ENCODE measurements at places on chromosomes 3 and 15. TPM values are rescaled to one million over a fixed set of nuclear protein-coding genes. Genes with fewer than 3 reads are reported as not detected.

The IFT122 gene
- total RNA-seq = 18.9 TPM

- H3K4me1 ChIP-seq = no peaks in the 10 kb centered on the region
- H3K27ac ChIP-seq = no peak overlapping the region
- H3K4me3 ChIP-seq = no peak overlapping the region
- no peak for DNase-seq
- H3K36me3 ChIP-seq = no peaks in the 10 kb centered on the region
Measured at GRCh38 chr3:8635631-8636030, 9.0 kb downstream of the SSUH2 start.

The ARGFX gene
- not detected for total RNA-seq

The STARD9 gene
- total RNA-seq = 6.4 TPM

The NPAP1 gene
- not detected for total RNA-seq

The NTRK3 gene
- total RNA-seq = not detected

DNA sequence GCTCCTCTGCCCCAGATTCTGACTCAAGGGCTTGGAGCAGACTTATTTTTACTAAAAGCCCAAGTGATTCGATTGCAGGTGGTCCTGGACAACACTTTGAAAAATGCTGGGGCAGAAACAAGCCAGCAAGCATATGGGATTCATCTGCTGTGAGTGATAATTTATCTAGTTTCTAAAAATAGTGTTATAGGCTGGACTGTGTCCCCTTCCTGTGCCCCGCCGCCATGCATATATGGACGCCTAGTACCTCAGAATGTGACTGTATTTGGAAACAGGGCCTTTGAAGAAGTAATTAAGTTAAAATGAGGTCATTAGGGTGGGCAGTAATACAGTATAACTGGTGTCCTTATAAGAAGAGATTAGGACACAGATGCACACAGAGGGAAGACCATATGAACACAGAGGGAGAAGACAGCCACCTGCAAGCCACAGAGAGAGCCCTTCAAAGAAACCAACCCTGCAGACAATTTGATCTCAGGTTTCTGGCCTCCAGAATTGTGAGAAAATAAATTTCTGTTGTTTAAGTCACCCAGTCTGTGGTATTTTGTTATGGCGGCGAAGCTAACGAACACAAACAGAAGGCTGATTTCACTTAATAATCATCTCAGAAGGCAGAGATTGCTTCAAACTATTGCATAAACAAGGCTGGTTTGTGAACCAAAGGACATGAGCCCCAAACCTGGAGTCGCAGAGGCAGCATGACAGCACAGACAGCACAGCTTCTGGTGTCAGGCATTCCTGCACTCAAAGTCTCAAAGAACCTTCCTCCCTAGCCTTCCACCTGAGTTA is 59.1 kb downstream of the CCNL1 start:
- H3K27me3 ChIP-seq = no peaks in the 10 kb centered on the region
- no peak overlapping the region for H3K4me3 ChIP-seq
- H3K27ac ChIP-seq = no peak overlapping the region
- peaks cover 35% of the 10 kb centered on the region for H3K4me1 ChIP-seq
- no peaks in the 10 kb centered on the region for H3K36me3 ChIP-seq

GRCh38 chr15:39788800-39789565 is 6.3 kb upstream of the FSIP1 start:
- peaks cover 41% of the 10 kb centered on the region for H3K4me1 ChIP-seq
- H3K36me3 ChIP-seq = peaks cover 3% of the 10 kb centered on the region
- no peak overlapping the region for H3K27ac ChIP-seq
- peaks cover 4% of the 10 kb centered on the region for H3K27me3 ChIP-seq
- no peak for DNase-seq
- H3K4me3 ChIP-seq = no peak overlapping the region

DNA sequence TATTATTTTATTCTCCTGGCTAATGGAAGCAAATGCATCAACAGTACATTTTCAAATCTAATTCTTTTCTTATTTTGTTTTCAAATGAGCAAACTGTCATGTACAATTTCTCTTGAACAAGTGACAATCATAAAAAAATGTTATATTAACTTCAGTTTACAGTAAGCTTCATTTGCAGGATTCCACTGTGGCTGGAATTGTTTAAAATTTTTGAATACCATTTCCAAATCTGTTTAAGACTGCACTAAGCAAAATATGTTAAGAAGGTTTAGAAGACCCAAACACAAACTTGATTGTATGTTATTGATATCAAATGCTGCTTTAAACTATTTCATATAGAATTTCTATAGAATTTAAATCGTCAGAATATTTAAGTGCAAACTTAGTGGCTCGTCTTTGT is 92.8 kb downstream of the ZNF280D start:
- H3K27me3 ChIP-seq = no peaks in the 10 kb centered on the region
- no peaks in the 10 kb centered on the region for H3K4me1 ChIP-seq
- no peak for DNase-seq

GRCh38 chr3:177449360-177450006 is 252.2 kb upstream of the TBL1XR1 start:
- H3K27ac ChIP-seq = peak overlapping the region; percentile 90
- H3K4me3 ChIP-seq = peak overlapping the region; percentile 32
- no peaks in the 10 kb centered on the region for H3K27me3 ChIP-seq
- H3K36me3 ChIP-seq = no peaks in the 10 kb centered on the region
- H3K4me1 ChIP-seq = peaks cover 18% of the 10 kb centered on the region
- DNase-seq = peak; percentile 21

GRCh38 chr3:100882571-100882984 is 110.6 kb downstream of the ABI3BP start:
- H3K27me3 ChIP-seq = no peaks in the 10 kb centered on the region
- DNase-seq = no peak
- H3K4me1 ChIP-seq = no peaks in the 10 kb centered on the region
- no peak overlapping the region for H3K4me3 ChIP-seq
- no peak overlapping the region for H3K27ac ChIP-seq

DNA sequence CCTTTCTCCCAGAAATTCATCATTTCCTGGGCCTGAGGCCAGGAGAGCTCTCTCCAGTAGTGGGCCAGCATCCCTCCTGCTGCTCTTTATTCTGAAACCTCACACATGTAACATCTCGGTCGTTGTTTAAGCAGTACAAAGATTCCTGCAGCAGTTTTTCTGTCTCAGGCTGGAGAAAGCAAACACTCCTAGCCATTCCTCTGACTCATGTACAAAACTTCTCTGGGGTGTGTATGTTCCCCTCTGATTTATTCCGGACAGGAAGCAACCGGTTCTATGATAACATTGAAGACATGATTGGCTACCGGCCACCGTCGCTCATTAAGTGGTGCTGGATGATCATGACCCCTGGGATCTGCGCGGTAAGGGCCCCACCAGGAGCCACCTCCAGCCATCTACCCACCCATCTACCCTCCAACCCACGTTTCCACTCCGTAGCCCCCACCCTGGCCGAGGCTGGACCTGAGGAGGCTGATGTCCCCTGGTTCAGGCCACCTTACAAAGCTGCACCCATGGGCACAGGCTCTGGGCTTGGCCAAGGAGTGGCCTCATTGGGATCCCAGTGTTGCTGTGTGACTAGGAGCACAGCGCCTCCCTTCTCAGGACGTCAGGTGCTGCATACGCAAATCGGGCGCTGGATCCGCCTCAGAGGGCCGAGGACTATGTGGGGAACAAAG is 58.6 kb upstream of the SLC6A1 start:
- no peak overlapping the region for H3K27ac ChIP-seq
- H3K4me1 ChIP-seq = no peaks in the 10 kb centered on the region
- H3K27me3 ChIP-seq = no peaks in the 10 kb centered on the region
- no peak for DNase-seq
- no peaks in the 10 kb centered on the region for H3K36me3 ChIP-seq

DNA sequence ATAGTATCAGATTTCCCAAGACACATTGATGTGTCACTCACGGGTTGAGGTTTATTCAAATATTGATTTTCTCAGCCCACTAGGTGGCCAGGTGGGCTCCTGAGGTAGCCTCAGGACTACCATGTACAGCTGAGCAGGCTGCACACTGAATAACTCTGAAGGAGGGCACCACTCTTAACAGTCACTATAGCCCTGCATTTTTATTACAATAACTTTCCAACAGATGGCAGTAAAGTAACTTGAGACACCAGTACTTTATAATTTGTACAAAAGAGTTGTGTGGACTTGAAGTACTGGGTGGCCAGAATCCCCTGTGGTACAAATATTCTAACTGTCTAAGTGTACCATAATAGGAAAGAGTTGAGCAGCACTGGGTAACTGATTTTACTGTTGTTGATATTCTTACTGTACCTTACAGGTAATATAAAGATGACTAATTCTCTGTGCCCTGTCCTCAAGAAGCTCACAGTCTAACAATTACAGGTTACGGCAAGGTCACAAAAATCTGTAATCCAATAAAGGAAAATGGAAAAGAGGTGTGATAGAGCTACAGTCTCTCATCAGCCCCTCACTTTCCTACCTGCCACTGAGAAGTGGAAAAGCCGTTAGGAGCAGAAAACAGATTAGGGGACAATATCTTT is 76.0 kb downstream of the ETFA start:
- H3K27me3 ChIP-seq = no peaks in the 10 kb centered on the region
- DNase-seq = no peak
- no peaks in the 10 kb centered on the region for H3K4me1 ChIP-seq
- H3K27ac ChIP-seq = no peak overlapping the region
- no peak overlapping the region for H3K4me3 ChIP-seq

GRCh38 chr3:2656806-2657777 is 453.1 kb downstream of the IL5RA start:
- no peak for DNase-seq
- H3K4me1 ChIP-seq = no peaks in the 10 kb centered on the region
- no peak overlapping the region for H3K27ac ChIP-seq
- no peaks in the 10 kb centered on the region for H3K36me3 ChIP-seq
- H3K27me3 ChIP-seq = peaks cover 4% of the 10 kb centered on the region

The SLC28A1 gene
- total RNA-seq = not detected

The FAM227B gene
- total RNA-seq = 6.0 TPM

The MORF4L1 gene
- 247 TPM for total RNA-seq

DNA sequence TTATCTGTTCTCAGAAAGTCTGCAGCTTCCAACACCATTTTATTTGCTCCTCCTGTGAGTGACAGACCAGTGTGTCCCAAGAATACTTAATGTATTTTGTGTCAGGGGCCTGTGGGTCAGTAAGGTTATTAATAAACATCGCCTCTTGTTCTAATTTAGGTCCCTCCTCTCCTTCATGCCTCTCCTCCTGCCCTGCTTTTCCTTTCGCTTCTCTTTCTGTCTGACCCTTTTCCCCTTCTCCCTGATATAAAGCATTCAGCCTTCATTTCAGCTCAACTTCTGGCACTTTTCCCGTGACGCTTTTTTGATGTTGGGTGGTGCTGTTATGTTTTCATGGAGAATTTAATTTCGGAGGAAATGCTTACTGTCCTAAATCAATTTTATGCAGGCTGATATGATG is 29.7 kb upstream of the NR2F2 start:
- DNase-seq = no peak
- peaks cover 11% of the 10 kb centered on the region for H3K27me3 ChIP-seq
- H3K4me3 ChIP-seq = no peak overlapping the region
- H3K4me1 ChIP-seq = no peaks in the 10 kb centered on the region

The HHATL gene
- not detected for total RNA-seq

- no peak for DNase-seq
- H3K27ac ChIP-seq = no peak overlapping the region
- peaks cover 6% of the 10 kb centered on the region for H3K27me3 ChIP-seq
- no peaks in the 10 kb centered on the region for H3K36me3 ChIP-seq
- no peak overlapping the region for H3K4me3 ChIP-seq
Measured at GRCh38 chr3:28847736-28848135, 433.1 kb upstream of the RBMS3 start.

GRCh38 chr3:150328654-150329040 is 79.5 kb upstream of the TSC22D2 start:
- H3K4me1 ChIP-seq = peaks cover 9% of the 10 kb centered on the region
- peaks cover 12% of the 10 kb centered on the region for H3K27me3 ChIP-seq
- no peak overlapping the region for H3K4me3 ChIP-seq
- no peaks in the 10 kb centered on the region for H3K36me3 ChIP-seq
- DNase-seq = no peak

The SORD gene
- total RNA-seq = 28.7 TPM

The CERS3 gene
- total RNA-seq = not detected

DNA sequence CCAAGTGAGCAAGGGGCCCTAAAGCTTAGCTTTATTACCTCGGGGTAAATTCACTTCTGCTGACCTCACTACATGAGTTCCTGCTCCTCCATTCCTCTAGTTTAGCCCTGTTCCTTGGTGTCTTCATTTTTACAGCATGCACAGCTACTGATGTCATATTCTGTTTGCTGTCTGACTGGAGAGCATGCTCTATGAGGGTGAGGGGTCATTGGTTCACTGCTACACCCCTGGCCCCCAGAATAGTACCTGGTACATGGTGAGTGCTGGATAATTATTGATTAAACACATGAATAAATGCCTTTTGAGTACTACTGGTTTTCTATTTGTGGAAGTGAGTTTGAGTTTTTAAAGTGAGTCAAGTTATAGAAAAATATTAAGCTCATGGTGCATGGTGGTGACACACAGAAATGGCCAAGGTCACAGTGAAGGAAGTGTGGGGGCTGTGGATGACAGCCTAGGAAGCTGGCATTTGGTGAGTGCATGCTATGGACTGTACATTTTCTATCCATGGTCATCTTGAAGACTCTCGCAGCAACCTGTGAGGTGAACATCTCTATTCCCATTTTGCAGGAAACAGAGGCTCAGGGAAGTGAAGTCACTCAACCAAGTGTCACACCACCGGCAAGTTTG is 34.0 kb downstream of the RPLP1 start:
- no peaks in the 10 kb centered on the region for H3K4me1 ChIP-seq
- H3K27me3 ChIP-seq = peaks cover 2% of the 10 kb centered on the region
- no peak overlapping the region for H3K27ac ChIP-seq
- no peak for DNase-seq
- H3K4me3 ChIP-seq = no peak overlapping the region

GRCh38 chr3:139258276-139258675 is 85.5 kb upstream of the MRPS22 start:
- H3K4me1 ChIP-seq = no peaks in the 10 kb centered on the region
- no peaks in the 10 kb centered on the region for H3K36me3 ChIP-seq
- no peak for DNase-seq
- H3K27me3 ChIP-seq = peaks cover 7% of the 10 kb centered on the region
- no peak overlapping the region for H3K27ac ChIP-seq

The XCR1 gene
- total RNA-seq = not detected

The UROC1 gene
- not detected for total RNA-seq

GRCh38 chr3:28240441-28240840 is 978 bp upstream of the CMC1 start:
- peak overlapping the region; percentile 93 for H3K4me3 ChIP-seq
- H3K4me1 ChIP-seq = peaks cover 38% of the 10 kb centered on the region
- DNase-seq = no peak
- no peaks in the 10 kb centered on the region for H3K27me3 ChIP-seq
- H3K36me3 ChIP-seq = peaks cover 19% of the 10 kb centered on the region

- no peak for DNase-seq
- H3K27ac ChIP-seq = no peak overlapping the region
- no peaks in the 10 kb centered on the region for H3K36me3 ChIP-seq
- peaks cover 14% of the 10 kb centered on the region for H3K4me1 ChIP-seq
Measured at GRCh38 chr3:61890586-61890985, 329.2 kb downstream of the PTPRG start.

GRCh38 chr3:102129760-102130608 is 280.7 kb downstream of the NFKBIZ start:
- H3K4me1 ChIP-seq = peaks cover 13% of the 10 kb centered on the region
- H3K27ac ChIP-seq = peak overlapping the region; percentile 42
- H3K4me3 ChIP-seq = no peak overlapping the region
- no peaks in the 10 kb centered on the region for H3K27me3 ChIP-seq
- no peak for DNase-seq
- no peaks in the 10 kb centered on the region for H3K36me3 ChIP-seq

The ISG20 gene
- 75.1 TPM for total RNA-seq

The UPK1B gene
- total RNA-seq = not detected

The ROPN1B gene
- not detected for total RNA-seq
